Fibroblast of skin of right quadriceps (primary cell): ENCODE measurements at places on chromosomes 11 and 22.

DNA sequence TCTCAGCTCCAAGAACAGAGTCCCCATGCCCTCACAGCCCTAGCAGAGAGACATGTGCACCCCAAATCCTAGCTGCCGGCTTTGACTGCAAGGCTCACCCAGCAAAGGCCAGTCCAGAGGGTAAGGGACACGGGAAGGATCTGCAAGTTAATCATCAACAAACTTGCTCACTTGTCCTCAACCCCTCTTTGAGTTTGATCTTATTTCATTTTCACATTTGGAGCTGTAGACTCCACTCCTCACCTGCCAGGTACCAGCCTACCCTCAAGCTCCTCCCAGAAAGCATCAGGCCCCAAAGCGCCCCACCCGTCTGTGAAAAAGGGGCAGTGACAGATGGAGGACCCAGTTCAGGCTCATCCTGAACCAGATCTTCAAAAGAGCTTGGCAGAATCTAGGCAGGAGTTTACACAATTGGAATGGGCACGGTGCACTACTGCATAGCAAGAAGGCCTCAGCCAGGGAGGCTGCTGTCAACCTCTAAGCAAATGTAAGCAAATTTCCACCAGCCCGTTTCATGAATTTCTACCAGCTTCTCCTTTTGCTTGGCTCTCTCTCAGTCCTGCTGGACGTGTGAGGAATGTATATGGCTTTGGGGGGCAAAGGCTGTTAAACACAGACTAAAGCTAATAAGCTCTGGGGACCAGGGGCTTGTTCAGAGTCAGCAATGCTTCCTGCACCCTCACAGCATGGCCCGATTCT lies 5.5 kb downstream of the EHD1 start:
- no peak for DNase-seq

DNA sequence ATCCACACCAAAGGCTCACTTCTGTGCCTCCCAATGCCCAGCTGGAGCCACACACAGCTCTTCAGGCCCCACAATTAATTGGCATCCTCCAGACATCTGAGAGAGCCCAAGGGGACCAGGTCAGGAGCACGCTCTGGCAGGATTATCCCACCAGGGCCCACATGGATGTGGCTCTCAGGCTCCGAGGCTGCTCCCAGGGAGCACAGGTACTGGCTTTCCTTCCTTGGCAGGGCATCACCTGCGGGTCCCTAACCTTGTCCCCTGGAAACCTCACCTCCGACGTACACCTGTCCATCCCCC lies 54.3 kb downstream of the CD6 start:
- no peak for DNase-seq

DNA sequence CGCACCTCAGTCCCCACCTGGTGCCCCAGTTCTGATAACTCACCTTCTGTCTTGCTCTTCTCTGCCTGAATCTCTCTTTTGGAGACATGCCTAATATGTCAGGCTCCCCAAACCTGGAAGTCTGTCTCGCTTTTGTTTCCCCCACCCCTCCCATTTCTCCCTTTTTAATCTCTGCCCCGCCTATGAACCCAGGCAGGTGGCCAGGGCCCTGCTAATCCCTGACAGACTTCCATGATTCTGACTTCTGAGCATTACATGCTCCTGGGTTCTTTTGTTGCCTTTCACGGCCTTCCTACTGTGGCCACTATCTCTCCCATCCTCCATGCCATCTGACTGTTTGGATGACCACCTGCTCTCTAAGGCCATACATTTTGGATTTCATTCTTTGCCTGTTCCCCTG lies 1120.9 kb upstream of the CCDC90B start:
- no peak for DNase-seq

- DNase-seq, result no peak
These were observed 811 bp upstream of the P2RY2 start for GRCh38 chr11:73217131-73217809.

GRCh38 chr11:124623861-124624525 lies 1.3 kb downstream of the TBRG1 start:
- peak; percentile 15 for DNase-seq

- DNase-seq, result no peak
These were observed 109.6 kb downstream of the CEP164 start for GRCh38 chr11:117437041-117437790.

DNA sequence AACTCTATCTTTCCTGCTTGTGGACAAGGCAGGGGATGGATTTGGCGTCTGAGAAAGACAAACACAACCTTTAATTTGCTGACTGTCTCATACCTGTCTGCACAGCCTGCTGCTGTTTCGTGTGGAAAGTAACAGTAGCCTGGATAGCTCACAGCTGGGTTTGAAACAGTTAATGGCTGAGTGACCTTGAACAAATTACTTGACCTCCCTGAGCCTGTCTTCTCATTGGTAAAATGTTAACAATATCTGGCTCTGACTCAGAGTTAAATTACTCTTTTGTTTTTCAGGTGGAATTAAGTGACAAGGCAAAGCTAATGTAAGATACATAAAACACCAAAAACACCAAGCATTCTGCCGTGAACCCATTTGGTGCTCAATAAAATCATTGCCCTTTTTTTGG lies 41.1 kb upstream of the ADA2 start:
- no peak for DNase-seq

DNA sequence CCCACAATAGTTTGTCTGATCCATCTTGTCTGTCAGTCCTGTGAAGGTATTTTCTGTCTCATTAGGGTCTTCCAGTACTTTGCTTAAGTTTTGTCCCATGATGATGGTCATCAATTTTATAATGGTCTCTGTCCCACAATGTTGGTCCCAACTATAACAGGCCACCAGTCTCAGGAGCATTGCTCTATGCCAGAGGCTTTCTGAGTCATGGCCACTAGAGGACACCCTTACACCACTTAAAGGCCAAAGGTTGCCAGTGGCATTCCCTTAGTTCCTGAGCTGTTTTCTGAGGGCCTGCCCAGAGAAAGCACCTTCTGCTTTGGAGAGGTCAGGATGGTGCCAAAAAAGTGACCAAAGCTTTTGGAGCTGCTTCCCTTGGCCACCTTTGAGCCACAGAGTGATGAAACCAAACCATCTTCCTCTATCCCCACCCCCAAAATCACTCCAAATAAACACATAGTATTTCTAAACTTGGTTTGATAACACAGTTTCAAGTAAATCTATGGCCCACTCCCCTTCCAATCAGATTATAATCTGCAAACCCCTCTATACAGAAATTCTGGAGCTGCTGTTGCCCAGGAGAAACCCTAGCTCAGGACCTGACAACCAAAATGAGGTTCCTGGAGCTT lies 19.3 kb downstream of the EIF3F start:
- DNase-seq, result peak; percentile 64

GRCh38 chr11:28448186-28448585 lies 340.0 kb downstream of the METTL15 start:
- DNase-seq, result peak; percentile 12

DNA sequence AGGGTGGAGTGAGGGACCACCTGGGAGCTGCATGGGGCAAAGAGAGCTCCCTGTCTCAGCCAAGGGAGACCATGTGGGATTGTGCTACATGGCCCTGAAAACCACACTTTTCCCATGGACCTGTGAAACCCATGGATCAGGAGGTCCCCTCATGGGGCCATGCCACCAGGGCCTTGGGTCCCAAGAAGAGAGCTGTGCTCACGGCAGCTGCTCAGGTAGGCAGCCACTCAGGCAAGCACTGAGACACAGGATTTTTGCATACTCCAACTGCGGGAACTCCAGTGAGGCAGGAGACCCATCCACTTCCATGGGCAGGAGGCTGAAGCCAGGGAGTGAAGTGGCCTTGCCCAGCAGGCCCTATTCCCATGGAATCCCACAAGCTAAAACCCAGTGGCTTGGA lies 190.0 kb downstream of the KCNA4 start:
- no peak for DNase-seq

- DNase-seq, result no peak
These were observed 72.0 kb downstream of the ZBTB16 start for GRCh38 chr11:114131461-114131864.

DNA sequence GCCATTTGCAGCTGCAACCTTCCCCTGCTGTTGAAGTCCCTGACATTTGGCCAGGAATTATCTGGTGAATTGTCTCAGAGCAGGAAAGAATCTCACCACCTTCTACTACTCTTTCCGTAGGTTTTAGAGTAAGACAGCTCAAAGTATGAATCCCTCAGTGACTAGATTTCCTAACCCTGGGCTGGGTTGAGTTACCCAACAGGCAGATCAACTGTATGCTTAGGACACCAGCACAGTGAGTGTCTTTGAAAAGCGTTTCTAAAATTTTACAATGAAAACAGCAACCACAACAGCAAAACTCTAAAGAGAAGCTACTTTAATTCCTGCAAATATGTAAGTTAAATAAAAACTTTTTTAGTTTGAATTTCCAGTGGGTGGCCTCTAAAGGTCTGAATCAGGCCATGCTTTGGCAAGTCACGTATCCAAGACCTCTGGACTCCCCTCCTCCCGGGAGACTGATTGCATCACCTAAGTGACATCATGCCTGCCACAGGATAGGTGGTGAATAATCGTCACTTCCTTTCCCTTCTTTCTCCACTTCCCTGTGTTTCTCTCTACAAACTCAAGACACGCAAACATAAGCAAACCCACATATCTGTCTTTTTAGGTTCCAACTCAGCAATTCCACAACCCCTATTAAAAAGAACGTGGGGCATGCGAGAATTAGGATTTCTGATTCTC lies 7.8 kb downstream of the OR8B12 start:
- peak; percentile 24 for DNase-seq

GRCh38 chr11:130865091-130865773 lies 51.0 kb downstream of the SNX19 start:
- DNase-seq, result peak; percentile 28

DNA sequence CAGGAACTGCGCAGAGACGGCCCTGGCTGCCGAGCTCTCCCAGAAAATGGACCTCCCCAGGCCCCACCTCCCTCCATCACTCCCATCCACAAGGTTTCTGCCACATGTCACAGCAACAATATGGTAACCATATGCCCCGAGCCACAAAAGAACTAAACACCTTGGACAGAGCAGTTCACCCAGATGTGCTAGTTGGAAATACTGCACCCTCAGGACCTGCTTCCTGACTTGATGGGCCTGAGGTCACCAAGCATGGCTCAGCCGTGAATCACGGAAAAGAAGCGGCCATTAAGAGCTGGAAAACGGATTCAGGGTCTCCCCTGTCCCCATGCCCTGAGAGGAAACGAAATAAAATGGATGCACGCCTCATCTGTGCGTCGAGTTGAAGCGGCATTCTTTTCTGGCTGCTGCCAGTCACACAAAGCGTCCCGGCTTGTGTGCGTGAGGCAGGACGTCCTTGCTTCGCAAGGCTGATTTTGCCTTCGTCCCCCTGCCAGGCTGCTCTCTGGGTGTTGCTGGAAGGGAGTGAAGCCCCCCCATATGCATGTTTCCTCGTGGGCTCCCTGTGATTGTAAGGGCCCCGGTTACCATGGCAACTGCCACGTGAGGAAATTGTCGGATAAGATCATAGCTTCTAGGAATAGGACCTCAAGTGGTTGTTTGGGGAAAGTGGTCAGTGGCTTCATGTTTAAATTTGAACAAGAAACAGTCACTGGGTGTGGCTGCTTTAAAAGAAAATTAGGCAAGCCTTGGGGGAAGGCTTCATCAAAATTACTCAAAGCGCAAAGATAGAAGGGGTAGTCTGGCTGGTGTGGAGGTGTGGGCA lies 51.7 kb downstream of the FLI1 start:
- peak; percentile 75 for DNase-seq

DNA sequence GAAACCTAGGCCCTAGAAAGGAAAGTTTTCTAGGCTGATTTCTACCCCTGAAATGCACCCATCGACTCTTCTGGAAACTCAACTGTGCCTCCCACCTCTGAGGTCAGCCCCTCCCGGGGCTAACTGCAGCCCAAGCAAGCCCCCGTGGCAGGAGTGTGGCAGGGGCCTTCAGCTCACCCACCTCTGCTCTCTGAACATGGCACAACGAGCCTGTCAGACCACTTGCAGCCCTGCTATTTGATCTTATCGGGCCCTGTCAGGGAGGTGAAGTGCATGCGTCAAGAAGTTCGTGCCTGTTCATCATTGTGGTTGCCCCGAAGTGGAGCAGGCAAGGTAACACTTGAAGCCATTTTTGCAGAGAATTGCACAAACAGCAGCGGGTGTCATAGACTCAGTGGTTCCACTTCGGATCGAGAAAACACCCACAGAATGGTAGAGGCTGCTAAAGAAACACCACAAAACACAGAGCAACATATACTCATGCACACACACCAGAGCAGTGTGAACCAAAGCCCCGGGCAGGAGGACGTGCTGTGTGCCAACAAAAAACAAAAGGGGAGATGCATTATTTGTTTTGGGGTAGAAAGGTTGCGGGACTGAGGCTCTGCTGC lies 262.7 kb downstream of the ETS1 start:
- no peak for DNase-seq

GRCh38 chr11:30586251-30587144 lies at the start of gene MPPED2:
Gene MPPED2, minus strand, starts transcription at chr11:30586353. Its CDS starts 5,980 bp downstream, at chr11:30580373.
- DNase-seq, result no peak

GRCh38 chr11:129324533-129325175 lies 51.0 kb upstream of the BARX2 start:
- no peak for DNase-seq

- DNase-seq, result no peak
These were observed 8.7 kb downstream of the RASD2 start for GRCh38 chr22:35549328-35549727.

GRCh38 chr11:127238321-127238720 lies 237.8 kb upstream of the KIRREL3 start:
- no peak for DNase-seq

DNA sequence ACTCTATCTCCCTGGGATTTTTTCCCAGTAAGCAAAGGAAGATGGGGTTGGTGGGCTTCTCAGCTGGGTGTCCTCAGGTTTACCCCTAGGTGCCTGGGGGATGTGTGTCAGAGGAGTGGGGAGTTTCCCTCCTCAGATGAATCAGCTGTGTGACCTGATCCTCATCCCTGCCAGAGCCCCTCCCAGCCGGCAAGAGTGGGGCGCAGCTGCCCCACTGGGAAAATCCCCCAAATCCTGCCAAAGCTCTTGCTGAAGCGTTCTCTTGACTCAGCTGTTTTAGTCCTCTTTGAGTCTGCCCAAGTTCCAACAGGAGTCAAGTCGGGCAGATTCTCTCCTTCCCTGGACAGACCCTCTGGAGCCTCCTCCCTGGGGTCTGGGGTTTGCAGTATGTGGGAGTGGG lies 6.0 kb downstream of the C11orf68 start:
- DNase-seq, result peak; percentile 67

DNA sequence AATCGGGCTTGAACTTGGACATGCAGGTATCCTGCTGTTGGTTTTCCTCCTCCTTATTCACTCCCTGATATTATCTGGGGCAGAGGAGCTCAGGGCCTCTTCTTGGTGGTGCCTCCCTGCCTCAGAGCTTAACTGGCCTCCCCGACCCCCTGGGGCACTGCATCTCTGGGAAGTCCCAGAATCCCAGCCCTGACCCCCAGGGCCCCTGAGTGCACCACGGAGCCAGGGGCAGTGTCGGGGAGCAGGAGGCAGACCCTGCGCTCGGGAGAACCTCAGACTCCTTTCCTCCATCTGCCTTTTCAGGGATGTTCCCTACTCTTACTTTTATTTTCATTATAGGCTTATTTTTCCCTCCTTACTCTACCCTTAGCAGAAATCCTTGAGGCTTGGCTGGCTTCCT lies 537.0 kb downstream of the BRD1 start:
- DNase-seq, result no peak
